ENCODE measurements at places on chromosomes 6 and 20.

- DNase-seq, result no peak
Measured at GRCh38 chr6:149657441-149657840, 8.9 kb upstream of the KATNA1 start.

DNA sequence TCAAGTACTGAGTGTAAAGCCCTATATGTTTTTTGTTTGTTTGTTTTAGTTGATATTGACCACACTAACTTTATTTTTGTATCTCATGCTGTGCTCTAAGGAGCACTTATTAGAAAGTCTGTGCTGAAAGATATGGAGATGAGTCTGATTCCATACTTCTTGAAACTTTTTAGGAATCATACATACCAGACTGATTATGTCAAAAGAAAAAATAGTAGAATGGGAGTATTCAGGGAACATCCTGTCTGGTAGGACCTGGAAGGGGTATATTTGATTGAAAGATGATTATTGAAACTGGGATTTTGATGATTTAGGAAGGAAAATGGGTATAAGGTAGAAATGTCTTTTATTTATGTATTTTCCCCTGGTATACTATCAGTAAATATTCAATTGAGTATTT lies 111.4 kb downstream of the QKI start:
- DNase-seq, result no peak

DNA sequence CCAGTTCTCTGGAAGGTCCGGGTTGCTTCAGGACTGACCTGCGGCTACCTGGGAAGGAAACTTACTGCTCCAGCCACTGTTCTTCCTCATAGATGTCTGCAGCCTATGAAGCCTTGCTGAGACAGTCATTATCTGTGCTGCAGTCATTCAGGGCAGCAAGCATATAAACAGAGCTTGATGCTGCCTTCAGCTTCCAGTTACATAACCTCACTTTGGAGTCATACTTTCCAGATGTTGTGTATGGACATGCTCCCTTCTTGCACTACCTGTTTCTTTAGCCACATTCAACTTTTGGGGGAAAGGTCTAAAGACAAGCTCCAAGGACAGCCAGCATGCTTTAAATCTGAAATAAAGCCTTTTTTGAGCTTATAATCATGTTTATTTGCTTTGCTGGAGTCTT lies 98.1 kb downstream of the SLC24A3 start:
- no peak for DNase-seq

DNA sequence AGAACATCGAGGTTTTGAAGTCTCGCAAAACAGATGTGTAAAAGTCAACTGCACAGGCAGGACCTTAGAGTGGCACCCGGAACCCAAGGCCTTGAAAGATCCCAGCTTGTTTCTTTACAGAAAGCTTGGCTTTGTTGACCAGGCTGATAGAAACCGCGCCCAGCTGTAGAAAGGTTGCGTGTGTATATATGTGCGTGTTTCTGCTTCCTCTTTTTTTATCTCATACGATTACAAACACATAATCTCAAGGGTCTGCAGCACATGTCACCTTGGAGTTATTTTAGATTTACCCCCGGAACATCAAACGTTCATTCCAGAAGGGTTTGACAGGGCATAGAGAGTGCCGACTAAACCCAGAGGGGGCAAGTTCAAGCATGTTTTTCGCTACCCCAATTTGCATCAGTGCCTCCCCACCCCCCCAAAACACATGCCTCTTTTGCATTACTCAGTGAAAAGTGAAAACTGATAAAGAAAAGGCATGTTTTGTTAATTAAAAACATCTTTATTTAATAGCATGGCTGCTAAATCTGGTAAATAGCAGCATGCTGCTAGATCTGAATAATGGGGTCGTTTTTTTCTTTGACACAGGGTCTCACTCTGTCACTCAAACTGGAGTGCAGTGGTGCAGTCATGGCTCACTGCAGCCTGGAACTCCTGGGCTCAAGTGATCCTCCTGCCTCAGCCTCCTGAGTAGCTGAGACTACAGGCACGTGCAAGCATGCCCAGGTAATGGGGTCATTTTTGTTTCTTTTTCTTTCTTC lies 33.2 kb upstream of the NCOA3 start:
- no peak for DNase-seq

DNA sequence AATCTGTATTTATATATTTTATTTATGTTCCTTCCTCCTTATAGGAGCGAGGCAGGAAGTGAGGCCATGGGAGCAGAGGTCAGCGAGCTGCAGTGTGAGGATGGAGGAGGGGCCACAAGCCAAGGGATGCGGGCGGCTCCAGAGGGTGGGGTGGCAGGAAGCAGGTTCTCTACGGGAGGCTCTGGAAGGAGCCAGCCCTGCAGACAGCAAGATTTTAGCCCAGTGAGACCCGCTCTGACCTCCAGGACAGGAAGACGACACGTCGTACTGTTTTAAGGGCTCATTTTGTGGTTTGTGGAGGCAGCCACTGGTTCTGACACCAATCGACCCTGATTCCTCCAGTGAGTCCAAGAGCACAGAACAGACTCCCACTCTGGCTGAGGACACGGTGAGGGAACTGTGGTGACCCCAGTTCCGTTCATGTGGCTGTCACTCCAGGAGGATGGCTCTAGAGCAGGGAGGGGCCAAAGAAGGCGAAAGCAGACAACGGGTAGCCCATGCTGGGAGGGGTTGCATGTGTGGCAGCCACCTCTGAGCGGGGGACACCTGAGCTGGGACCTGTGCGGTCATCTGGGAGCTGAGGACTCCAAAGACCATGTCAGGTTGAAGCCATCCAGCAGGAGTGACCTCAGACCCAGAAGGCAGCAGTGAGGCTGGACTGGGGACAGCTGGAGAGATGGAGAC lies 100.1 kb upstream of the BHLHE23 start:
- no peak for DNase-seq

DNA sequence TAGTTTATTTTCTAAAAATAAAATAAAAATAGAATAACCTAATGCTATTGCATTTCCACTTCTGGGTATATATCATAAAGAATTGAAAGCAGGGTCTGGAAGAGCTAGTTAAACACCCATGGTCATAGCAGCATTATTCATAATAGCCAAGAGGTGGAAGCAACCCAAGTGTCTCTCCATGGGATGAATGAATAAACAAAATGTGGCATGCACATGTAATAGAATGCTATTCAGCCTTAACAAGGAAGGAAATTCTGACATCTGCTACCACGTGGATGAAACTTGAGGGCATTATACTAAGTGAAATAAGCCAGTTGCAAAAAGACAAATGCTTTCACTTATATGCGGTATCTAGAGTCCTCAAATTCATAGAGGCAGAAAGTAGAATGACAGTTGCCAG lies 130.8 kb downstream of the TIAM2 start:
- no peak for DNase-seq

DNA sequence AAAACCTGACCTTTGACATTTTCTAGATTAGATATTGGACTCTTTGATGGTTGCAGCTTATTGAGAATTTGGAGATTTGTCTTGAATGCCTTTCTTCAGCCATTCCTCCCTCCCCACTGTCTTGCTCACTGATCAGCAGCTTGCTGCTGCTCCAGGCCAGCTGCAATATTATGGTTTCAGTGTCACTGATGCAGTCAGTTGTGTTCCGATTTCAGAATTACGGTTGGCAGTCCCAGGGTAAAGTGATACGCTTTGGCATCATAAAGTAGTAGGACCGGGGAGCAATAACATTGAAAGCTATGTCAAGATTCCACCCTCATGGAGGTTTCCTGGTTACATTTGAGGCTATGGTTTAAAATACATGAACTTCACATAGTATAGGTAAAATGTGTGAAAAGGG lies 152.6 kb downstream of the BCKDHB start:
- DNase-seq, result no peak

DNA sequence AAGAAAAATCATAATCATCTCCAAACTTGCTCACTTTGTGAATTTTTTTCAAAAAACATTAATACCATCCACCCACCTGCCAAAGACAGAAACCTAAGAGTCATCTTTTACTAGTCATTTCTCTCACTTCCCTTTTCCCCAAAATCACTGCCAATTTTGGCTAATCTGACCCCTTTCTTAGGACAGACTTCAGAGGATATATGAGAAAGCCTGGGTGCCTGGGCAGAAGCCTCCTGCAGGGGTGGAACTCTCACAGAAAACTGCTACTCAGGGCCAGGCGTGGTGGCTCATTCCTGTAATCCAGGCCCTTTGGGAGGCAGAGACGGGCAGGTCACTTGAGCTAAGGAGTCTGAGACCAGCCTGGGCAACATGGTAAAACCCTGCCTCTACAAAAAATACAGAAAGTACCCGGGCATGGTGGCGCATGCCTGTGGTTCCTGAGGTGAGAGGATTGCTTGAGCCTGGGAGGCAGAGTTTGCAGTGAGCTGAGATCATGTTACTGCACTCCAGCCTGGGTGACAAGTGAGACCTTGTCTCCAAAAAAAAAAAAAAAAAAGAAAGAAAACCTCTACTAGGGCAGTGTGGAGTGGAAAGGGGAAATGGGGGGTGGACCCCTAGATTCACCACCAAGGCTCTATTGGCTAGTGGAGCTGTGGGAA lies 3.8 kb downstream of the DEK start:
- peak; percentile 16 for DNase-seq

- DNase-seq, result no peak
Measured at GRCh38 chr6:5599127-5599526, 337.8 kb downstream of the FARS2 start.

DNA sequence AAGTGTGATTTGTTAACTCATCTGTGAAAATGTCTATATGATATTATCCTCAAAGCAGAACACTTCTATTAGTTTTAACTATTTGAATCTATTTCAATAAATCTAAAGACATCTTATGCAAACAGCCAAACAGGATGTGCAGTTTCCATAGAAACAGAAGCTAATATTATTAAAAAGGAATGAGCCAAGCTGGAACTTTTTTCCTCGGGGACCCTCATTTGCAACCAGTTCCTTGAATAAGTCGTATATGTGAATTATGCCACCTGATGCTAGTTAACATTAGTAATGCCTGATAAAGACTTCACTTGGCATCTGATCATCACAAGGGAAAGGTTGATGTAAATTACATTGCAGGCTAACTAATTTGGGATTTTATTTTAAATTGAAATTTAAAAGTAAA lies 216.9 kb upstream of the SMLR1 start:
- no peak for DNase-seq

GRCh38 chr6:14012313-14013030 lies 87.7 kb downstream of the RNF182 start:
- no peak for DNase-seq

DNA sequence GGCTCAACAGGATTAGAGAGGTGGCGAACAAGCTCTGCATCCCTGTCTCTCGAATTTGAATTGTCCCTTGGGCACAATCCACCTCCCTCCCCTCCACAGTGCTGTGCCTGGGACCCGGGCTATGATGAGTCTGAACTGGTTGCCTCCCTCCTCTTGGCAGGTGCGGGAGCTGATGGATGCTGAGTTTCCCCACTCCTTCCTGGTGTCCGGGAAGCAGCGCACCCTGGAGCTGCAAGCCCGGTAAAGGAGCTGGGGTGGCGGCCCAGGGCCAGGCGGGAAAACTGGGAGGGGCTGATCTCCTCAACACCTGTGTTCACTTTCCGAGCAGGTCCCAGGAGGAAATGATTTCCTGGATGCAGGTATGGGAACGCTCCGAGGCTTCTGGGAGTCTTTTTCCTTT lies 14.9 kb downstream of the FGD2 start:
- DNase-seq, result no peak

DNA sequence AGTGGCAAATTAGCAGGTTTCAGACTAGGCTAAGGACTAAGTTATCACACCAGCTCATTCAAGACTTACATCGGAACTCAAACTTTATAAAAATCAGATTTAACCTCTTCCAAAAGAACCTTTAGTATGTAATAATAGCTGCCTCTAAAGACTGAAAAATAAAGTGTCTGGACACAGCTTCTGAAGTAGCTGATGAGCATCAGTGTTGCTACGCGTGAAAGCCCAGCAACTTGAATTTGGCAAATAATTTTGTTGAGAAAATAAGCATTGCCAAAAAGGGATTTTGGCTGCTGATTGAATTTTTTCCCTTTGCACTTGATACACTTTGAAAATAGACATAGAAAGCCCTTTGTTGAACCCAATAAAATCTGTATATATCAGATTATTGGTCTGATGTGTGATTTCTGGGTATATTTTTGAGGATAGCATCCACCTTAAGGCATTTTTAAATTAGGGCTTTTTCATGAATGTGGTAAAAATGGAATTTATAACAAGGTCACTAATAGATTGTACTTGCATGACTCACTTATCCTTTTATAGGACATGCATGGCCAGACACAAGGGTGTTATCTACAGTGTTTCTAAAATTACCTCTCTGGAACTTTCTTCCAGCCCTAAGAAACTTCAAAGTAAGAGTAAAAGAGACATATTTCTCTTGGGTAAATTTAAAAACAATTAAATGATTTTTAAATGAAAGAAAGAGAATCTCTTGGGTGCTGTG lies 350.4 kb downstream of the TENT5A start:
- DNase-seq, result no peak

DNA sequence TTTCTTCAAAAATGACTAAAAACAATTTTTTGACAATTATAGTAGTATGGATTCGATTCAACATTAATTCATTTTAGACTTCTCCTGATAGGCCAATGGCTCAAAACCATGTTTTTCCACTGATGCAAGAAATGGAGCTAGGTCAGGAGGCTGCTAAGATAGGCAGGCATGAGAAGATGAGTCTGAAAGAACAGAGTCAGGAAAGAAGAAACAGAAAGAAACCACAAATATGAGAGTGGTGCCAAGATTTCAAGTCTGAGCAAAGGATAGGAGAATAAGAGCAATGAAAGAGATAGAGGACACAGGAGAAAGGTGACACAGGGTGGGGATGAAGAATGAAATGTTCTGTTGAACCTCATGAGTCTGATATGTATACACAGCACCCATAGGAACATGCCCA lies 112.2 kb downstream of the TASP1 start:
- no peak for DNase-seq

GRCh38 chr20:32477594-32478512 lies 107.3 kb downstream of the NOL4L start:
- no peak for DNase-seq

DNA sequence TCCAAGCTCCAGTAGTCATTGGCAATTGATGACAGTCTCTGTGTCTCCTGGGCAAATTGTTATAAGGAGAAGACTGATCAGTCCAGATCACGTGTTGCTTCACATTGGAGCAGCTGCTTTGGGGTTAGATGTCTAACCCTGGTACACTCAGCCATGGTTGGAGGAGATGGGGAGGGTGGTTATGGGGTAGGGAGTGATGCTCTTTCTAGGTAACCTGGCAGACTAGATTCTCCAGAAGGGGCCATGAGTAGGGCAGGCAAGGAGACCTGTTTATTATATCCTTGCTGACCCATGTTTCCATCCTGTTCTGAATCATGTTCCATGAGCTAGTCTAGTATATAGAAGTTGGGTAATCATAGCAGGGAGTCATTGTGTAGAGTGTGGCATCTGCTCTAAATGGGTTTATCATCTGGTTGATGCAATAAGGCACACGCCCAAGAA lies 50.8 kb upstream of the BACH2 start:
- DNase-seq, result no peak

- no peak for DNase-seq
Measured at GRCh38 chr6:112320561-112321318, 26.4 kb upstream of the RFPL4B start.

GRCh38 chr6:132592855-132593254 lies 3.3 kb upstream of the TAAR5 start:
- no peak for DNase-seq
